Activated CD8-positive, alpha-beta memory T cell treated with anti-CD3 and anti-CD28 coated beads for 4 hours (primary cell): ENCODE measurements at places on chromosomes 12 and 14.

DNA sequence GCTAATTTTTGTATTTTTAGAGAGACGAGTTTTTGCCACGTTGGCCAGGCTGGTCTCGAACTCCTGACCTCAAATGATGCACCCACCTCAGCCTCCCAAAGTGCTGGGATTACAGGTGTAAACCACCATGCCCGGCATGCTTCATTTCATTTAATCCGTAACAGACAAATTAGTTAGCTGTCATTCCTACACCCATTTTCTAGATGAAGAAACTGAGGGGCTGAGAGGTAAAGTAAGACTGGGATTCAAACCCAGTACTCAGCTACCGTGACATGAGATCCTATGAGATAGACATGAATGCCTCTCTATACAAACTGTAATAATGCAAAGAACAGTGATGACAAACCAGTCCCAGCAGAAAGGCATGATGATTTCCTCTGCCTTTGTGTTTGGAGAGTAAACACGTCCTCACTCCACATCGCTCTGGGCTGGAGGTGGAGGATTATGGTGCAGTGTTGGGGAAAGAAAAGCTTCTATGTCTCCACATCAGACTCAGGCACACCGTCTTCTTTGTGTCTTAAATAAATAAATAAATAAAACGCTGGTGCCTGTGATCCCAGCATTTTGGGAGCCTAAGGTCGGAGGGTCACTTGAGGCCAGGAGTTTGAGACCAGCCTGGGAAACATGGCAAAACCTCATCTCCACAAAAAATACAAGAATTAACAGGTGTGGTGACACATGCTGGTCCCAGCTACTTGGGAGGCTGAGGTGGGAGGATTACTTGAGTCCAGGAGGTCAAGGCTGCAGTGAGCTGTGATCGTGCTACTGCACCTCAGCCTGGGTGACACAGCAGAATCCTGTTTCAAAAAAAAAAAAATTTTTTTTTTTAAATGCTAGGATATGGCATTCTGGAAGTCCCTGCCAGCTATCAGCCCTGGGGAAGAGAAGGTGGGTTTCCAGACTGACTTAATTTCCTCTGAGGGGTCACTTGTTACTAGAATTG lies 10.5 kb downstream of the VSX2 start:
- no peak for DNase-seq

- no peak for DNase-seq
Measured at GRCh38 chr14:102150744-102151143, 11.0 kb downstream of the WDR20 start.

GRCh38 chr12:27140478-27140969 lies 58.1 kb upstream of the C12orf71 start:
- no peak for DNase-seq

- DNase-seq = no peak
Measured at GRCh38 chr12:40105265-40105514, 691 bp downstream of the SLC2A13 start.

- DNase-seq = peak; percentile 27
Measured at GRCh38 chr12:120249875-120250795, 15.4 kb downstream of the PXN start.

- DNase-seq = no peak
Measured at GRCh38 chr12:54650409-54650808, 2.2 kb upstream of the DCD start.
